ENCODE measurements at places on chromosomes 7 and 10. TPM values are rescaled to one million over a fixed set of nuclear protein-coding genes. Genes with fewer than 3 reads are reported as not detected.

The SFTPA1 gene
- total RNA-seq, result not detected

The DPCD gene
- total RNA-seq, result 46.2 TPM

The SPDYE16 gene
- total RNA-seq, result 0.05 TPM

The GPAM gene
- total RNA-seq, result 6.3 TPM

The CNNM1 gene
- total RNA-seq, result not detected

The SSC4D gene
- total RNA-seq, result 4.3 TPM

The INSIG1 gene
- 157 TPM for total RNA-seq

The DHX32 gene
- total RNA-seq, result 41.3 TPM

The EGR2 gene
- total RNA-seq, result 0.28 TPM

The PLEKHS1 gene
- not detected for total RNA-seq

The TMEM229A gene
- total RNA-seq, result not detected

The ZNF488 gene
- total RNA-seq, result 2.3 TPM

The LRRD1 gene
- not detected for total RNA-seq

The AKR1C8 gene
- total RNA-seq, result not detected

The GALNT11 gene
- 52.1 TPM for total RNA-seq

The FIGNL1 gene
- total RNA-seq, result 5.5 TPM

The PRSS37 gene
- total RNA-seq, result not detected

The TUBB8 gene
- not detected for total RNA-seq

The PDE6C gene
- not detected for total RNA-seq

The WDFY4 gene
- total RNA-seq, result not detected

The SLC29A4 gene
- 1.3 TPM for total RNA-seq

The CCDC136 gene
- total RNA-seq, result 0.35 TPM

The VWC2 gene
- total RNA-seq, result not detected

The TMEM178B gene
- not detected for total RNA-seq

The TDRD1 gene
- total RNA-seq, result 0.28 TPM

The WDR86 gene
- 0.14 TPM for total RNA-seq

The LRRC17 gene
- 2.0 TPM for total RNA-seq

The CPXM2 gene
- not detected for total RNA-seq

The LBX1 gene
- not detected for total RNA-seq

The EBLN1 gene
- total RNA-seq, result not detected

The ZFYVE27 gene
- 17.0 TPM for total RNA-seq

The DRGX gene
- not detected for total RNA-seq

The SLC18A3 gene
- not detected for total RNA-seq

The HOXA2 gene
- total RNA-seq, result not detected

The FAM221A gene
- total RNA-seq, result 0.21 TPM

The ZNF107 gene
- total RNA-seq, result 4.3 TPM

The TMEM196 gene
- total RNA-seq, result not detected

The SEC61G gene
- total RNA-seq, result 359 TPM

The DPP6 gene
- not detected for total RNA-seq

The VAX1 gene
- not detected for total RNA-seq

The ZNF425 gene
- total RNA-seq, result 2.8 TPM

The SLC13A1 gene
- total RNA-seq, result not detected

The CALHM1 gene
- total RNA-seq, result not detected

The KNDC1 gene
- total RNA-seq, result not detected

The KCP gene
- 0.49 TPM for total RNA-seq

The TAS2R41 gene
- total RNA-seq, result not detected

All from airway epithelial cell (primary cell).